ENCODE measurements at places on chromosomes 12 and 14.
A peak's percentile ranks its signal among the peaks of the same experiment; 100 is the strongest.

- no peak for DNase-seq
Observed at GRCh38 chr12:132484891-132485441, 5.0 kb upstream of the FBRSL1 start.

DNA sequence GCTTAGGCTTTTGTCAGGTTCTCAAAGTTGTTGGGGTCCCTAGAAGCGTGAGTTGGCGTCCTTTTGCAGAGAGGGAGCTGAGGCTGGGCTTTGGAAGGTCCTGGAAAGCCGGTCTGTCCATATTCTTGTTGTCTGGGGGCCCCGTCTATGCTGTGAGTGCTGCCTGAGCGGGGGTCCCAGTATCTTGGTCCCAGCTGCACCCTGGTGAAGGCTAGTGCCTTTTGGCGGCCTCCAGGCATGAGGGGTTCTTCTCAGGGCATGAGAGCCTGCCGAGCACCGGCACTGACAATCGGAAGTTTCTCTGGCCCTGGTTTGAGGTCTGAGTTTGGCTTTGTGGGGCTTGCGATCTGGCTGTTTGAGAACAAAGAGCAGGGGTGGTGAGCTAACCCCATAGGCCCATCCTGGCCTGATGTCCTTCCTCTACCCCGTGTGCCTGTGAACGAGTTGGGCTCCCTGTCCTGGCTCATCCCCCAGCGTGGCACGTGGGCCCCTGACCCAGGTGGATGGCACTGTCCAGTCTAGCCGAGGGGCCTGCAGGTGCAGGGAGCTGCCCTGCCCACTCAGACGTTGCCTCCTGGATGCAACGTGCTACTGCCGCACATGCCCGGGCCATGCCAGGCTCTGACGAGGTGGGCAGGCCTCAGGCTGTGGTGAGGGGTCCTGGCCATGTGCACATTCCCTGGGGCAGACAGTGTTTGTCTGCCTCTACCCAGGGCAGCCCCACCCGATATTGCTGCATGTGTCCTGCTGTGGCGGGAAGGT is 3.9 kb downstream of the CEP170B start:
- DNase-seq: no peak

DNA sequence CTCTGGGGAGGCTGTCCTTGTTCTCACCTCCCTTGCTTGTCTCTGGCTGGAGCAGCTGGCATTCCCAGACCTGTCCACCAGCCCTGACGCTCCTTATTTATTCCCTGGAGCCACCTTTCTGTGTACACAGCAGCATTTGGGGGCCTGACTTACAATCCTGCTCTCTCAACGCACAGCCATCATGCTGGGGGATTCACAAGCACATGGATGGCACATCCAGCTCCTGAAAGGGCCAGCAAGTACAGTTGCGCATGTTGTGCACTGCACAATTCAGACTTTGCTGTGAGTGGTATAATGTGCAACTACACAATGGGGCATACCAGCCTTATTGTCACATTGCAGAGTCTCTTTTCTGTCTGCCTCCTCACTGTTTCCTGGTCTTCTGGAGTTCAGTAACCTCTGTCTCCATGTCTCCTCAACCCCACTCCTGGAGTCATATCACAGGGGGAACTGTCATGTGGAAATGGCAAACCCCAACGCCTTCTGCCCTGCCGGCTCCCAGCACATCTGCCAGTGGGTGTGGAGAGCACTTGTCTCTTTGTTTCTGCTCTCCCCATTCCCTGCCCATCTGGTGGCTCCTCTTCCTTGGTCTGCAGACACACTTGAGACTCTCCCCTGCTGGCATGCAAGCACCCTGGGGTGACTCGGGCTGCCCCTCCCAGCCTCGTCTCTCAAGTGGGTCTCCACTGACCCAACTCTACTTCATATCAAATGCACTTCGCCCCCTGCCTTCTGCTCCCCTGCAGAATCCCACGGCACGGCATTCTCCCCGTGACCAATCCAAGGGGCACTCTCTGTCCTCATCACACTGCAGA is 41.2 kb upstream of the MEG3 start:
- no peak for DNase-seq

GRCh38 chr14:20683891-20684661 is at the start of gene RNASE4:
RNASE4 (plus strand) TSS chr14:20684560; CDS start chr14:20699372, 14,812 bp downstream.
- peak; percentile 72 for DNase-seq

DNA sequence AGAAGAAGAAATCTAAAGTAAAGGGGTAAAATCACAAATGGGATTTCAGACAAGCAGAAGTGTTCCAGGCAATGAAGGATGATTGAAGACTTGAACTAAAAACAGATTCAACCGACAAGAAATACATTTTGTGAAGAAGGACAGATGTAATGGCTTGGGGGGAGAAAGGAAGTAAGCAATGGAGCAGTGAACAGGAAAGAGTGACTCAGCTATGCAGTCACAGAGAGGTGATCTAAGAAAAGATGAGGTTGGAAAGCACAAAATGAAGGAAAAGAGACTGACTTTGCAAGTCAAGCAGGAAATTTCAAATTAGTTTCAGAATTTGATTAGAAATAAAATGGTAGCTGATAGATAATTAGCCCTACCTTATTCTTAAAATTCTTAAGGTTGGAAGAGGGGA is 66.5 kb downstream of the PUS7L start:
- no peak for DNase-seq

DNA sequence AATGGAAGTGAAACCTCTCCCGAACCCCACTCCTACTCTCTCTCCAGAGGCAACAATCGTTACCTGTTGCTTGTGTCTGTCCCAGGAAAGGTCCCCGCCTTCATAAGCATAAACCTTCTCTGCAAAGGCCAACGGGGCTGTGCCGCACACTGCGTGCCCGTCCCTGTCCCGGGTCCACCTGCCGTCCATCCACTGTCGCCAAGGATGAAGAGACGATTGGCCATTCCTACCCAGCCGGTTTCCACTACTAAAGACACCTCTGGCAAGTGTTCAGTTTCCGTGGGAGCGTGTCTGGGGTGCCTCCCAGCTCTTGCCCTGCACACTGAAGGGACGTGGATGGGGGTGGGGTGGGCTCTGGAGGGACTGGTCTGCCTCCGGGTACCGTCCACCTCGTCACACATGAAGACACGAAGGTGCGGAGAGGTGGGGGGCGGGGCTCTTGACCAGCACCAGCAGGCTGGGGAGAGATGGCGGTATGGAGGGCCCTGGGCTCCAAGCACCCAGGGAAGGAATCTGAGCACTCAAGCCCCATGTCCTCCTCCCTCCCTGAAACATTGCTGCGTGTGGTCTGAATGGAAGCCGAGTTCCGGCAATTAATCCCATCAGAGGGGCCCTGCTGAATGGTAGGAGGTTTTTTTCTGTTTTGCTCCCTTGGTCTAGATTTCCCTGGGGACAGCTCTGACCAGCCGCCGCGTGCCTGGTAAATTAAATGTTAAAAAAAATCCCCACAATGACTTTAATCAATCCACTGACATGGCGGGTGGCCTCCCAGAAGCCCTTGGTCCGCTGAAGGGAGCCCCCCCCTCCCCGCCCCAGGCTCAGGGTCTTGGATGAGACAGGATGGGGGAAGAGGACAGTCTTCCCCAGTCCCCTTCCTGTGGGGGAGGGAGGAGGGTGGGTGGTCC is 4.1 kb upstream of the KIF26A start:
- DNase-seq: no peak

DNA sequence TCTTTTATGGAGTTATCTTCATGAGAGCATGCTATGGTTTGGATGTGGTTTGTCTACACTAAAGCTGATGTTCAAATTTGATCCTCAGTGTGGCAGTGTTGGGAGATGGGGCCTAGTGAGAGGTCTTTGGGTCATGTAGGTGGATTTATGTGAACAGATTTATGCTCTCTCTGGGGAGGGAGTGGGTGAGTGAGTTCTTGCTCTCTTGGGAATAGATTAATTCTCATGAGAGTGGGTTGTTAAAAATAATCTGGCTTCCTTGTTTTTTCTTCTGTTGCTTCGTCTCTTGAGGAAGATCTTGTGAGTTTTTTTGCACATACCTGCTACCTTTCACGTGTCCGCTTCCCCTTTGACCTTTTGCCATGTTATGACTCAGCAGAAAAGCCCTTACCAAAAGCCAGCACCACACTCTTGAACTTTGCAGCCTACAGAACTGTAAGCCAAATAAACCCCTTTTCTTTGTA is 20.5 kb downstream of the DERA start:
- DNase-seq: no peak

- no peak for DNase-seq
Observed at GRCh38 chr14:61197416-61197815, 83.7 kb downstream of the TMEM30B start.

GRCh38 chr12:19739195-19739776 is 300.0 kb downstream of the AEBP2 start:
- no peak for DNase-seq

DNA sequence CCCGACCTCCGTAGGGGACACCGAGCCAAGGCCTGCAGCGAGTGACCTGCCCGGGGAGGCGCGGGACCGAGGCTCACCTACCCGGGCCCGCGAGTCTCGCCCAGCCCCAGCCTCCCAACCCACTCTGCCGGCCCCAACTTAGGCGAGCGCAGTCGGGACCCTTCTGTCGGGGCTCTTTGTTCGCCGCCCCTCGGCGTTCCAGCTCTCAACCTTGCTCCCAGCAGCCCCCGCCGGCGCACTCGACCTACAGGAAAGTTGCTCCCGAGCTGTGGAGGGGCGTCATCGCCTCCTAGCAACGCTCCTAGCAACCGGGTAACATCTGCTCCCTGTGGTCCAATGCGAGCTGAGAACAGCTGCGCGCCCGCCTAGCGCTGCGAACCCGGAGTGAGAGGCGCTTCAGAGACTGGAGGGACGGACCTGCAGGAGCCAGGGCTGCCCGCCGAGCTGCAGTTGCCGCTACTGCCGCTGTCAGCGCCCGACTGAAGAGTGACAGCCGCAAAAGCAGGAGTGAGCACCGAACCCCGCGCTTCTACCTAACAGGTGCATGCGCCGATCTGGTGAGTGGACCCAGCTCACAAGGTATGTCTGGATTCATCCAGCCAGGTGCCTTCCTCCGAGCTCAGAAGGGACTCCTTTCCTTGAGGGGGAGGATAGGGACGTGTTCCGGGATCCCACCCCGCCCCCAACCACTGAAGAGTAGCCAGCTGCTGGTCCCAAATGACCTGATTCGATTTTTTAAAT is 355.0 kb downstream of the SNAPC1 start:
- DNase-seq: peak; percentile 27

- no peak for DNase-seq
Observed at GRCh38 chr12:70094467-70094866, 148.8 kb upstream of the CNOT2 start.

DNA sequence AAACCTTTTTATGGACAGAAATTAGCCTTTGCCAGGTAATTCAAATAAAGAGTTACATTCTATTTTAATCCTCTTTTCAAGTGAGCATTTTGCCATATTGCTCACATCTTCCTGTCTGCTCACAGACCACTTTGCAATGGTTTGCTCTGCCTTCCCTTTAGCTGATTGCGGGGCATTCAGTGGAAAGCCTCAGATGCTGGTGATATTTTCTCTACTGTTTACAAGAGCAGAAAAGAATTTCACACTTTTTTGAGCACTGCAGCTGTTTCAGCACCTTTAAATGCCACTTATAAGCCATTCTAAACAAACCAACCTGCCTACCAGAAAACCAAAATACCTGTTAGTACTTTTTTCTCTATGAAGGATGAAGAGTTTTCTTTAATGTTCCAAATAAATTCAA is 195.7 kb upstream of the LRIG3 start:
- DNase-seq: no peak

GRCh38 chr12:72098622-72099021 is 160.0 kb downstream of the TPH2 start:
- no peak for DNase-seq

- no peak for DNase-seq
Observed at GRCh38 chr12:45205165-45205825, 10.6 kb upstream of the ANO6 start.

- no peak for DNase-seq
Observed at GRCh38 chr14:94775091-94775870, 5.4 kb upstream of the GSC start.

DNA sequence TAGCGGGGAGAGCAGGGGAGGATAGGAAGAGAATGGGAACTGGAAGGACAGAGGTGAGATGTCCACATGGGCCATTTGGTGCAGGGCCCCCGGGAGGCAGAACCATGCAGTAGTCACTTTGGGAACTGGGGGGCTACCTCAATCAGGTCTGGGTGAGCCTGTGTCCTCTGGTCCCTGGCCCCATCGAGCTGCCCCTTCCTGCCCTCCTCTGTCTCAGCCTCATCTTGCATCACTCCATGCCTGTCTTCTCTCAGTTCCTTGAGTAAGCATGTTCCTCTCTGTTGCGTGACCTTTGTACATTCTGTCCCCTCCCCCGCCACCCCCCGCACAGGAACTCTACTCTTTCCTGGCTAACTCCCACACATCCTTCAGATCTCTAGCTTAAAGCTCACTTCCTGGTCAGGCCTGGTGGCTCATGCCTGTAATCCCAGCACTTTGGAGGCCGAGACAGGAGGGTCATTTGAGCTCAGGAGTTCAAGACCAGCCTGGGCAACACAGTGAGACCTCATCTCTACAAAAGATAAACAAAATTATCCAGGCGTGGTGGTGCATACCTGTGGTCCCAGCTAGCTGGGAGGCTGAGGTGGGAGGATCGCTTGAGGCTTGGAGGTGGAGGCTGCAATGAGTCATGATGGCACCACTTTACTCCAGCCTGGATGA is 23.2 kb downstream of the FOS start:
- DNase-seq: no peak

Measured in T follicular helper cell (primary cell).